ENCODE measurements at places on chromosomes 12 and 14.

- no peak for DNase-seq
Measured at GRCh38 chr12:49288412-49288853, 6.5 kb upstream of the PRPH start.

DNA sequence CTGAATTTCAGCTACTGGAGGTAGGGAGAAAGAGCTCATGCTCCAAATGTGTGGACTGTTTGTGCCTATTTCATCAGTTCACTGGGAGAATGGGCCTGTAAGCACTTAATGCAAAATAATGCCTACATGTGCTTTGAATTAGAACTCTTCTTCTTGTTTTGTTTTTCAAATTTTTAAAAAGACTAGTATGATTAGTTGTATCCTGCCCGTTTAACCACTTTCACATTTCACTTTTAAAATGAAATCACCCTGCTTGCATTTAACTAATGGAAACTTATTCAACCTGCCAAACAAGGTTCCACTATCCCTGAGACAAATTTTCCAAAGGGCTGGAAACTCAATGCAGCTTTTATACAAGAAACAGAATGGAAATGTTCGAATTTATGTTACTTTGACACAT lies 79.7 kb downstream of the SAMD4A start:
- DNase-seq, result no peak

GRCh38 chr14:67602995-67603545 lies 3.0 kb upstream of the PIGH start:
- DNase-seq, result no peak

DNA sequence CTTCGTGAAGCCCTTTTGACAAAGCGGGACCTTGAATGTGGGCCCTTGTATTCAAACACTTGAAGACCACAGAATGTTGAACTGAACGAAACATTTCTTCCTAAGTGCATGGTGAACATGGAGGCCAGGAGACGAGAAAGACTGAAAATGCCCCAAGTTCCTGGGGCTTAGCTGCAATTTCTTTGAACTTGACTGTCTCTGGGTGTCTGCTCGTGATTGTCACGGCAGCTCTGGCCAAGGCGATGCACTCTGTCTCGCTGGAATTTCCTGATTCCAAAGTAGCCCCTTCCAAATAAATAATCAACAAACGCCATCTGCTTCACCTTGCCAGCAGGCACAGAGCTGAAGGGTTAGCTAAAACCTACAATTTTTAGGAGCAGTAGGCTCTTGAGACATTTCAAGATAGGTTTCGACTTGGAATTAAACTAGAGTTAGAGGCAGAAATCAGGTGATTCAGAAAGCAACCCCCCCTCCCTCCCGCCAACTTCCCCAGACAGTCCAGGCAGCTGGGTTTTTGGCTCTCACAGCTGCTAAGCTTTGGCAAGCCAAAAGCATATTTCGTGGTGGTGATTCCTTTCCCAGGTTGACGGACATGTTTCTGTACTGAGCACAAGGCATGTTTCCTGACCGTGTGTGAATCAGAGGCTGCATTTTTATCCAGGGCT lies 13.5 kb upstream of the IRF2BPL start:
- no peak for DNase-seq

DNA sequence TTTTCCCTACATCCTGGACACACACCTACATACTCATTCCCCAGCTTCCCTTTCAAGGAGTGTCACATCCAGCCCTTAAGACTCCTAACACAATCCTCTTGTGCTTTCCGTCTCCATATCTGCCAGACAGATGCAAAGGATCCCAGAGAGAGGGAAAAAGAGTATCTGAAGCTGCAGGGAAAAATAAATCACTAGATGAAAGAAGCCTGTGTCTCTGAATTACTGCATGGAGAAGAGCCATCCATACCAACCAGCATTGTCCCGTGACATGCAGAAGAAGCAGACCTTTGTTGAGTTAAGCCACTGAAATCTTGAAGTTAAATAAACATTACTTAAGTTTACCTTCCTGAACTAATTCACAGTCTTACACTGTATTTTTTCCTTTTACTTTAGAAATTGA lies 54.6 kb downstream of the GTF2A1 start:
- DNase-seq, result no peak

- DNase-seq, result no peak
Measured at GRCh38 chr12:7123806-7124522, 4.7 kb downstream of the RBP5 start.

DNA sequence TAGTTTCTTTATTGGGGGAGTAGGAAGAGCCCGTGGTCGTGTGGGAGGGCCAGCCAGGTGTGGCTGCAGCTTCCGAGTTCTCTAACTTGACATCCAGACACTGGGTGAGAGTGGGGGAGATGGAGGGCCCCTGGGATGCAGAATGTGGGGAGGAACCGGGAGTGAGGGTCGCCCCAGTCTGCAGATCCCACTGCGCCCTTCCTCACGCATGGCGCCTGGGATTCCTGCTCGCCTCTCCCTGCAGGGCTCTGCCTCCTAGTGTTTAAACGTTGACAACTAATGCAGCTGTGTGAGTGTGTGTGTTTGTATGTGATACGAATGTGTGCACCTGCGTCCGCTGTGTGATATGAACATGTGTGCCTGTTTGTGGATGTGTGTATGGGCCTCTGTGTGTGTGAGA lies 34.6 kb downstream of the FZD10 start:
- DNase-seq, result no peak

GRCh38 chr12:51390891-51391282 lies 319 bp downstream of the GALNT6 start:
- DNase-seq, result no peak

GRCh38 chr12:64625243-64626077 lies 15.2 kb downstream of the RASSF3 start:
- DNase-seq, result no peak

DNA sequence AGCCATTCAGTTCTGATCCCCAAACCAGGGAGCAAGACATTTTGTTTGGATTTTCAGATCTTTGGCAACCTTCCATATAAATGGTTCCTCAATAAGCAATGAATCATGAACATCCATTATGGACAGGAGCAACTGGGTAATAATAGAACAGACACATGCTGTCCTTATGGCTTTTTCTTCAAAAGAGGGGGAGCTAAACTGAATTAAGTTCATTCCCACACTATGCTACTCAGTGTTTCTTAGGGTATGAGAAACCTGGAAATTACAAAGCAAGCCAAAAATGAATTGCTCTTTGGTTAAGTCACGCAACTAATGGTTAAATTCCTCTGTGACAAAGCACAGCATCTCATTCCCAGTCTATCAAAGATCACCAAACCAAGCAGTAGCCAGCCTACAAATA lies 51.0 kb downstream of the PTGER2 start:
- DNase-seq, result no peak

DNA sequence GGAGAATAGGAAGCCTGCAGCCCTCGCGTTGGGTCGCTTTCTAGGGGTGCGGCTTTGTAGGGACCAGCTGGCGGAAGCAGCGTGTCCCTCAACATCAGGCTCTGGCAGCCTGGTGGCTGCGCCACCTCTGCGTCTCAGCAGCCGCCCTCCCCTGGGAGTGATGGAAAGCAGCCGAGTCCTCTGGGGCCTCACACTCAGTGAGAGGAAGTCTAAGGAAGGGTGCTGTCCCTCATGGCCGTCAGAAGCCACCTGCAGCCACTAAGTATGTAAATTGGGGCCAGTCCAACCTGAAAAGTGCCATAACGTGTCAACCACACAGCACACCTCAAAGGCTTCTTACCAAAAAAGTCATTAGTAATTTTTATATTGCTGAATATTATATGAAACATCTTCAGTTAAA lies 80.3 kb downstream of the WDR20 start:
- no peak for DNase-seq

DNA sequence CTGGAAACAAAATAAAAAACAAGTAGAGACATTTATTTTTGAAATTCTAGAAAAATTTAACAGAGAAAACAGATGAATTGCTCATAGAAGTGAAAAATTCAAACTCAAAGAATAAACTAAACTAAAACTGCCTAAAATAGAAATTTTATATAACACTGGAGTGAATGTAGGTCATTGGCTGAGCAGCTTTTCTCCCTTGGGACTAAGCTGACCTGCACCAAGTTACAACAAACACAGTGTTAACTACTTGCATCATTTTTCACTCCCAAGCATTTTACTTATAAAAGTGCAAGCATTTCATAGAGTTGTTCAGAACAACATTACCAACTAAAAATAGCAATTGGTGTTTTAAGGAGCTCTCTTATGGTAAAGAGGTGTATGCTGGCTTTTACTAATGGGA lies 298.1 kb downstream of the MED13L start:
- no peak for DNase-seq

GRCh38 chr14:24053548-24054323 lies 1.9 kb downstream of the CARMIL3 start:
- no peak for DNase-seq

DNA sequence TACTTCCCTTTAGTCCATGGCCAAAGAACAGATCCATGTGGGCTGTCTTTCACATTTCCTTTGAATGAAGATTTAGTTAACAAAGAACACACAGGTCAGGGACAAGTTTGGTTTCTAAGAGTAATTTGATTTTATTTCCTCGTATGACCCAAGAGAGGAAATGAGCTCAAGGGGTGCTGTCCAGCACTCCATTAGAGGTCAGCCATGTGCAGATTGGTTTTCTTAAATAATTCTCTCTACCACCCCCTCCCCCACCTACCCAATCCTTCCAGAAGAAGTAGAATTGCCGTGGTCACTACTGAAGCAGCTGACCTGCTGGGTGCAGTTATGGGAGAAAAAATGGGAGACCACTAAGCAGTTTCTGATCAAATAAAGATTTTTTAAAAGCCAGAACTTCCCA lies 13.9 kb upstream of the OAS1 start:
- no peak for DNase-seq

GRCh38 chr14:74671789-74672188 lies 41.1 kb downstream of the AREL1 start:
- no peak for DNase-seq

GRCh38 chr14:74501135-74501614 lies 7.6 kb downstream of the ISCA2 start:
- no peak for DNase-seq

GRCh38 chr14:91249841-91250616 lies 5.5 kb upstream of the GPR68 start:
- DNase-seq, result no peak

- no peak for DNase-seq
Measured at GRCh38 chr12:116465856-116466255, 93.3 kb upstream of the MAP1LC3B2 start.

- no peak for DNase-seq
Measured at GRCh38 chr12:57451233-57451778, 3.8 kb upstream of the INHBE start.

- DNase-seq, result no peak
Measured at GRCh38 chr12:102300824-102301461, 103.3 kb upstream of the PMCH start.

DNA sequence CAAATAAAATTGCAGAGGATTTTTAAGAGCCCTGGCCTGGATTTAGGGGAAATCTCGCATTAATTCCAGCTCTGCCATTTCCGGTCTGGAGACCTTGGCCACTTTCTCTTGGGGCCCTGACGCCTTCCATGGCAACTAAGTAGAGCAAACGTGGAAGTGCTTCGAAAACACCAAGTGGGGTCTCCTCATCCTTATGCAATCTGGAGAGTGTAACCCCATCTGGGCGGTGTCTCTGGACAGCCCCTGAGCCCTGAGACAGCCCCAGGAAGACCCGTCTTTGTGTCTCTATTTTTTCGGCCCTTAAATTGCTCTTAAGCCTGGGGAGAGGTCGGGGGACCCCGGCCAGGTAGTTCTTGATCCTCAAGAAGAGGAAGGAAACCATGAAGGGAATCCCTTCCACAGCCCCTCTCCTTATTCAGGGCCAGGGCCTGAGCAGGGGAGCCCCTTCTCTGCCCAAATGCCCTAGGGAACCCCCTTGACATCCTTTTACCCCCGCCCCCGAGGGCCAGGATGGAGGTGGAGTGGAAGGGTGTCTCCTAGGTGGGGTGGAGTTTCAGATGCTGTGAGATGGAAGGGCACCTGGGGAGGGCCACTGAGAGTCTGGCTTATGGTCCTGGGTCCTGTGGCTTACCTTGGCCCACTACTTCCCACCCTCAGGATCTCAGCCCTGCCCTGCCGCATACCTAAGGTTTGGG lies 17.6 kb upstream of the NR4A1 start:
- no peak for DNase-seq

DNA sequence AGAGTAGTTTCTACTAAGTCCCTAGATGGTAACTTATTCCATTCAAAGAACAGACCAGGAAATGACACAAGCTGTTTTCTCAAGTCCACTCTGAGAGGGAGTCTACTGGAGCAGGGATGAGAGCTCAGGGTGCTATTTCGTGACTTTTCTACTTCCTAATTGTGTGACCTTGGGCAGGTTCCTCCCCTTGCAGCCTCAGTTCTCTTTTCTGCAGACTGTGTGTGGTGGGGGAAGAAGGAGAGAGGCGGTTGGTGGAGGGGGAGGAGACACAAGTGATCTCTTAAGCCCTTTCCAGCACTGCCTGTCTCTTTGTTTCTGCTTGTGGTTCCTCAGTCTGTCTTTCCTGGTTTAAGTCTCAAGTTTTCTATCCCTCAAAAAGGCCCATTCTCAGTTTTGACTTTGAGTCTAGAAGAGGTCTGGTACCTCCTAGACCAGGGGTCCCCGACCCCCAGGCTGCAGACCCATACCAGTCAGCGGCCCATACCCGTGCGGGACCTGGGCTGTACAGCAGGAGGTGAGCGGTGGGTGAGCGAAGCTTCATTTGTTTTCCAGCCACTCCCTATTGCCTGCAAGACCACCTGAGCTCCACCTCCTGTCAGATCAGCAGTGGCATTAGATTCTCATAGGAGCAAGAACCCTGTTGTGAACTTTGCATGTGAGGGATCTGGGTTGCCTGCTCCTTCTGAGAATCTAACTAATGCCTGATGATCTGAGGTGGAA lies 10.7 kb downstream of the FGF6 start:
- no peak for DNase-seq

GRCh38 chr14:101125313-101125712 lies 221.8 kb upstream of the RTL1 start:
- DNase-seq, result no peak

All from cortex of kidney (tissue), 1 donor.